ENCODE measurements at places on chromosomes 5 and 9. TPM values are rescaled to one million over a fixed set of nuclear protein-coding genes. Genes with fewer than 3 reads are reported as not detected.

DNA sequence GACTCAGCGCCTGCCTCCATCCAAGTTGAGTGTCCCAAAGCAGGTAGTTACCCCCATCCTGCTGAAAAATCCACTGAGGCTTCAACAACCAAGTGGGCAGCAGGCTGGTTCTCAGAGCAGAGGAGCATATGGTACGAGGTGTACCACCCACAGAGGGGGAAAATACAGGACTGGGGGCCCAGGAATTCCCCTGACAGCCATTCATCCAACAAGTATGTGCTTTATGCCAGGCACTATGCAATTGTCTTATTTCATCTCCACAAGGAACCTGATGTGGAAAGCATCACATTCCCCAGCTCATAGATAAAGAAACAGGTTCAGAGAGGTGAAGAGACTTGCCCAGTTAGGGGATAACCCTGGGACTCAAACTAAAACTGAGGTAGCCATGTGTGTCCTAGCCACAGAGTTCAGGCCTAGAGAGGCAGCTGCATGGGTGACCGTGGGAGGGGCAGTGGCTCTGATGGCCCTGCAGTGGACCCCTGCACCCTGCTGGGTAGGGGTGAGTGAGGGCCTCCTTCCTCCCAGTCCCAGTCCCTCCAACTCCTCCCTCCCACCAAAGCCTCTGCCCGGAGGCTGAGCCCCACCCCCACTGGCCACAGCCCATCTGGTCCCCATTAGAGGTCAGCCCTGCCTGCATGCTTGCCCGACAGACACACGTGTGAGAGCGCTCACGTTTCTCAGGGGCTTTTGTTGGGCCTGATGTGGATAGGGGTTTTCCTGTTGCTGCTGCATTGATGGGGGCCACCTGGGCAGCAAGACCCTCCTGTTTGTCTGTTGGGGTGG, 11.5 kb downstream of the PDLIM4 start:
- H3K4me3 ChIP-seq: peak overlapping the region; percentile 29
- no peaks in the 10 kb centered on the region for H3K36me3 ChIP-seq
- H3K4me1 ChIP-seq: peaks cover 19% of the 10 kb centered on the region
- DNase-seq: no peak
- no peak overlapping the region for H3K27ac ChIP-seq

SARDH gene
- 5.0 TPM for total RNA-seq

DNA sequence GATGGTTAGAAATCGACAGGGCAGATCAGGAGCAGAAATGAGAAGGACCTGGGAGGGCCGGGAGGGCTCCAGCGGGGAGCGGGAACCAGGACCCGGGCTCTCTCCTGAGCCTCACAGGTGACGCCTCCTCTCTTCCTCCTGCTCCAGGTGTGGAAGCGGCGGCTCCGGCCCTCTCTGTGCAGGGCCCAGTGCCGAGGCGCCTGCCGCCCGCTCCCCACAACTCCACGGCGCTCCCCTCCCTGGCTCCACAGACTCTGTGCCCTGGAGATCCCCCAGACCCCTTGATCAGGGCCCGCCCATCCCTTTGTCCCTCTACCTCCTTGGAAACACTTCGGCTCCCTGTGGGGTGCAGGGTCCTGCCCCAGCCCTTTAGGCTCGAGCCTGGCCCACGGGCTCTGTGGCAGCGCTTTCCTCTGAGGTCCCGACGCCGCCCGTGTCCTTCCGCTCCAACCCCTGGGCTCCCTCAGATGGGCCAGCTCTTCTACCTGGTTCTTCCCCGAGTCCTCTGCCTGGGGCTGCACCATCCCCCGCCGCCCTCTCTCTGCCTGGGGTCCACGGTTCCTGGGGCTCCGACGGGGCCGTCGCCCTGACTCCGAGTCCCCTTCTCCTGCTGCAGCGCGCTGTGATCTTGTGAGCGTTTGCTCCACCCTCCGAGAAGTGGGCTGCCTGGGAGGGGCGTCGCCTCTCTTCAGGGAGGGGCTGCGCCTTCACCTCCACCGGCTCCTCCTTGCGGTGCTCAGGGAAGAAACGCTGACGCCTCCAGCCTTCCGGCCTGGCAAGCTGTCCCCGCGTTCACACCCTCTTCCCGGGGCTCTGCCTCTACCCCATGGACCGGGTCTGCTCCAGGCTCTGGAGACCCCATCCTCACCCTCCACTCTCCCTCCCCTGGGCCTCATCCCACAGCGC, 22.4 kb upstream of the SLC6A3 start:
- no peak for DNase-seq
- no peak overlapping the region for H3K27ac ChIP-seq
- H3K36me3 ChIP-seq: no peaks in the 10 kb centered on the region
- no peak overlapping the region for H3K4me3 ChIP-seq
- no peaks in the 10 kb centered on the region for H3K27me3 ChIP-seq

GRCh38 chr9:109229682-109230081, 62.6 kb upstream of the FRRS1L start:
- no peak overlapping the region for H3K4me3 ChIP-seq
- H3K4me1 ChIP-seq: no peaks in the 10 kb centered on the region
- DNase-seq: no peak

Measured in naive thymus-derived CD8-positive, alpha-beta T cell (primary cell).